ENCODE measurements at places on chromosomes 11 and 22.

- DNase-seq: no peak
Measured at GRCh38 chr11:129743112-129743815, 72.4 kb upstream of the TMEM45B start.

DNA sequence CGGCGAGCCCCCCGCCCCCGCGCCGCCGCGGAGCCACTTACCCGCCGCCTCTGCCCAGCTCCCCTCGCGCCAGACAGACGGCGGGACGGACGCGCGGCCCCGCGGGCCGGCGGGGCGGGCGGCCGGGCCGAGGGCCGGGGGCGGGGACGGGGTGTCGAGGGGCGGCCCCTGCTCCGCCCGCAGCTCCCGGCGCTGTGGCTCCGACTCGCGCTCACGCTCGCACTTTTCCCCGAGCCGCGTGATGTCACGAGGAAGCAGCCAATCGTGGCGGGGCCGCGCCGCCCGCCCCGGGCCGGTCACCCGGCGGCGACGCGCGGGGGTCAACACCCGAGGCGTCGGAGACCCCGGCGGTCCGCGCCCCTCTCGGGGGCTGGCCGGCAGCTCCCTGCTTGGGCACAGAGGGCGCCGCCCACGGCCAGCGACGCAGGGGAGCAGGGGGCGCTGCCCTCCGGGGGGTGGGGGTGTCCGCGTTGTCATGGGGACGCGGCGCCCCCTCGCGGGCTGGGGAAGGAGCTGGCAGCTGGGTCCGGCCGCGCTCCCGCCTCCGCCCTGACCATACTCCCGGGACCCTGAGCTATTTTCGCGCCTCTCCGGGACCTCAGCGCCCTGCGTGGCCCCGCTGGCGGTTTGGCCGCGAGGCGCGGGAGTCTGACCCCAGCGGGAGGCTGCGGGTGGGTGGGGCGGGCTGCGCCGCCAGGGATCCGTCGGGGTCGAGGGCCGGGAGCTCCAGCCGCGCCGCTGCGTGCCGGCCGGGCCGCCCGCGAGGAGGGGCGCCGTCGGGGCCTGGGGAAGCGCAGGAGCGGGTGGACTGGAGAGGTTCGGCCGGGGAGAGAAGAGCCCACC, at the start of gene CHRM4:
Gene CHRM4, minus strand, starts transcription at position 199 of the 843 bp plus-strand sequence. CDS start 5,219 bp downstream, outside the sequence.
- DNase-seq: no peak

- no peak for DNase-seq
Measured at GRCh38 chr11:3605771-3606203, 36.0 kb downstream of the ART5 start.

DNA sequence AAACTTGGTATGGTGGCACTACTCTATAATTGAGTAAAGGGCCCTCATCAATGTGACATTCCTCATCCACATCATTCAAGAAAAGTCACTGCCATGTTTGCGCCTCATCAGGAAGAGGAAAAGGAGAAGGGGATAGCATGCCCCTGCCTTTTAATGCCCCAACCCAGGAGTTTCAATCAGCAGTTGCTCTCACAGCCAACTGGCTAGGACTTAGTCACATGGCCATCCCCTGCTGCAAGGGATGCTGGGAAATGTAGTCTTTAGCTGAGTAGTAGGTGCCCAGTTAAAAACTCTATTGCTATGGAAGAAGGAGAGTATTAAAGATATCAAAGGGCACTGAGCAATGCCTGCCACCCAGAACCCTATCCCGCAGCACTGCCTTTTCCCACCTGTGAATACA, 10.9 kb upstream of the CCND1 start:
- no peak for DNase-seq

DNA sequence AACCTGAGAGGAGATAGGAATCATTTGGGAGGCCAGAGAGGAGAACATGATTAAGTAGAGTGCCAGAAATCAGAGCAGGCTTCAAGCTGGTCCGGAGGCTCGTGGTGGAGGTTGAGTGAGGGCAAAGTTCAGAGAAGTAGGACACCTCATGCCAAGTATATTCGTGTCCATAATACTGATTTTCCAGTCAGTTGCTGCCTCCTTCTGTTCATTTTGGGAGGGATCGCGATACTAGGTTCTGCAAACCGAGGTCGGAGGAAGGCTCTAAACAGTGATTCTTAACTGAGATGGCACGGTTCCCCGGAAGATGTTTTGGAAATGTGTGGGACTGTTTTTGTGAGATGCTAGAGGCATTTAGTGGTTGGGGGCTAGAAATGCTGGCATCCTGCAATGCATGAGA, 13.6 kb upstream of the CD3E start:
- DNase-seq: no peak

- DNase-seq: no peak
Measured at GRCh38 chr22:45210174-45210573, 30.5 kb downstream of the KIAA0930 start.

DNA sequence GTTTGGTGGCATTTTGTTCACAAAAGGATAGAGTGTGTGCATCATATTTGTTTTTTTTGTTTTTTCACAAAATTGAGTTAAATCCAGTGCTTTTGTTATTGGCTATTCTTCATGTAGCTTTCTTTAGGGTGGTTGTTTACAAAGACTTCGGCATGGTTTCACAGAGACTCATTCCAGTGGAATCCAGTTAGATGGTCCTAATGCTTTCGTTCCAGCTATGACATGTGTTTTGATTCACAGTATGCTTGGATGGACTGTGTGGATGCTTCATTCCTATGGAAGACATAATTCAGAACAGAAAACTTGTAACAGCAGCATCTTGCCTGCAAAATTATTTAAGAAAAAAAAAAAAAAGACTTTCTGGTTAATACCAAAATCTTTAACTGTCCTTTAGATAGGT, 97.9 kb downstream of the PDHX start:
- no peak for DNase-seq

DNA sequence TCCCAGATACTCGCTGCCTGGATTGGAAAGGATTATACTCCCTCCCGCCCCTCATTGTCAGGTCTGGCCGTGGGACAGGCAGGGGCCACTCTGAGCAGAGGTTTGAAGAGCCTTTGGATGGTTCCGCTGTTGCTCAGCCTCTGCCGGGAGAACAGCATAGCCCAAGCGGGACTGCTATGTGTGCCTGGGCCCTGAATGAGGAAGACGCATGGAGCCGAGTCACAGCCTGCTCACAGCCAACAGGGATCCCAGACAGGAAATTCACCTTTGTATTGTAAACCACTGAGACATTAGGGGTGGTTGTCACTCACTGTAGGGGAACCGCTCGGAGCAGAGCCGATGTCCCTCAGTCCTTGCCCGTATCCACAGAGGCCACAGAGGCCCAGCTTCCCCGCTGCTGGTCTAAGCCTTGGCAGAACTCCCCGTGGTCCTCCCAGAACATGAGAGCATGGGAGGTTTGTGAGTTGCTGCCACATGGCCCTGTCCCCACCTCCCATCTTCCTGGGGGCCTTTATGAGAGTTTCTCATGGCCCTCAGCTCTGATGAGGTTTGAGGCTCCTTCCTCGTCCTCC, 10.7 kb upstream of the FAM118A start:
- DNase-seq: no peak

DNA sequence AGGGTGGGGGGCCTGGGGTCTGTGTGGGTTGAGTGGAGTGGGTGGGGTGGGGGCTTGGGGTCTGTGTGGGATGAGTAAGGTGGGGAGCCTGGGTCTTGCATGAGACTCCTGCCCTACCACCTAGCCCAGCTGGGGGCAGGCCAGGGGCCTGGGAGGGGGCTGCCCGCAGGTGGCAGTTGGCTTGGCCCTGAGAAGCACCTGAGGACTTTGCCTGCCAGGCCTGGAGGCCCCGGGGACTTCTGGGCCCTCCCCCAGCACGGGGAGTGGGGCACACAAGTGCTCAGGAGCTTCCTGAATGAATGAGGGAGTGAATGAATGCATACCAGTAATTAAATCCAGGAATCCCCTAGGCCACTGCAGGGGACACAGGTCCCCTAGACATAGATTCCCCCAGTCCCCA, 6.6 kb downstream of the PHLDA2 start:
- DNase-seq: no peak

GRCh38 chr22:42366806-42367581, 65.2 kb downstream of the NFAM1 start:
- DNase-seq: no peak

- no peak for DNase-seq
Measured at GRCh38 chr11:115590254-115590653, 86.0 kb upstream of the CADM1 start.

GRCh38 chr11:108897071-108897481, 232.2 kb downstream of the DDX10 start:
- no peak for DNase-seq

DNA sequence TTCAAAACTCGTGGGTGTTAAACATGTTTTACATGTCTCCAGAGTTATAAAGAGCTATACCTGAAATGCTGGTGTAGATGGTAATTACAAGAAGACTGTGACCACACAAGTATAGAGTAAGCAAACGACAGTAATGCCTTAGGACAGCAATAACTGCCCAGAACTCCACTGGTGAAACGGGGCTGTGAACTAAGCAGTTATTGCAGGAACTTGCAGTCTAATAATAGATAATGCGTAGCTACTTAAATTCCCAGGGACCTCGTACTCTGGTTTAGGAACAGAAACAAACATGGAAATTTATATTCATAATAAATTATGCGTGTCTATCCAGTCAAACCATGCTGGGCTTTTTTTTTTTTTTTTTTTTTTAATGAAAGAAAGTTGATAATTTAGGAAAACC, 24.9 kb upstream of the TP53AIP1 start:
- DNase-seq: no peak

- no peak for DNase-seq
Measured at GRCh38 chr22:25448435-25449051, 115.9 kb upstream of the GRK3 start.

- DNase-seq: no peak
Measured at GRCh38 chr22:35016909-35017308, 49.0 kb upstream of the ISX start.
